ENCODE measurements at places on chromosomes 5 and 9.

- peaks cover 1% of the 10 kb centered on the region for H3K4me1 ChIP-seq
- H3K4me3 ChIP-seq, result no peak overlapping the region
- no peaks in the 10 kb centered on the region for H3K27me3 ChIP-seq
These were observed 20.9 kb upstream of the ARHGAP26 start for GRCh38 chr5:142749321-142749720.

GRCh38 chr5:137752905-137753690, 1.1 kb downstream of the HNRNPA0 start:
- H3K27me3 ChIP-seq, result no peaks in the 10 kb centered on the region
- DNase-seq, result peak; percentile 9
- peak overlapping the region; percentile 93 for H3K4me3 ChIP-seq
- peaks cover 9% of the 10 kb centered on the region for H3K4me1 ChIP-seq
- H3K27ac ChIP-seq, result peak overlapping the region; percentile 100

GRCh38 chr5:33981408-33982162, 2.9 kb downstream of the SLC45A2 start:
- DNase-seq, result no peak
- H3K4me3 ChIP-seq, result no peak overlapping the region
- H3K4me1 ChIP-seq, result no peaks in the 10 kb centered on the region

DNA sequence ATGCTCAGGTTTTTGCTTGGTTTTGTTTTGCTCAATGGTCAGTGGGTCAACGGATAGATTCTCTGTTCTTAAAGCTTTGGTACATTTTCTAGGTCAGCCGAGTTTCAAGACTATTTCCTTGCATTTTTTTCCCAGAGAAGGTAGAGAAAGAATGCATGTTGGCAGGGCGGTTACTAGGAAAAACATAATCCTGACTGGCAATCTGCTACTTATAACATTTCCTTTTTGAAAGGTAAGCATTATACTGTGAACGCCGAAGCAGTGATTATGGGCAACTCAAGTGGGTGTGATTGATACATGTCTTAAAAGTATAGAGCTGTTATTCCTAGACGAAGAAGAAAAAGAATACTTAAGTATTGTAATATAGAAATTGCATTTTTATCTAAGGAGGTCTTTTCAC, 273.2 kb downstream of the MAST4 start:
- peaks cover 14% of the 10 kb centered on the region for H3K27me3 ChIP-seq
- H3K36me3 ChIP-seq, result no peaks in the 10 kb centered on the region
- no peak overlapping the region for H3K4me3 ChIP-seq

DNA sequence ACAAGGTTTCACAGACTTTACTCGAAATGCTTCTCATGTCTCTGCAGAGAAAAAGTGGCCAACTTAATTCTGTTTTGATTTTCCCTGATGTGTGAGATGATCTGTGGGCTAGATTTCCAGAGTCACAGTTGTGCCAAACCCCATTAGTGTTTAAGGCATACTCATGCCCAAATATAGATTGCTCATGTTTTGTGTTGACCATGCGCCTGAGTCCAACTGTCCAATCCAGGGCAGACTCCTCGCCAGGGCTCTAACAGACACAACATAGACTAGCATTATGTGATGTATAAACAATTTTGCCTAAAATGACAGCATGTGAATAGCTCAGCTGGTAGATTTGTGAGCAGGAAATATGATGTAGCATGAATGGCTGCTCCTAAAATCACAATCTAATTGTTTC, 128.1 kb downstream of the PRDM6 start:
- H3K4me1 ChIP-seq, result no peaks in the 10 kb centered on the region
- H3K4me3 ChIP-seq, result no peak overlapping the region
- DNase-seq, result no peak
- no peaks in the 10 kb centered on the region for H3K36me3 ChIP-seq
- H3K27ac ChIP-seq, result no peak overlapping the region

DNA sequence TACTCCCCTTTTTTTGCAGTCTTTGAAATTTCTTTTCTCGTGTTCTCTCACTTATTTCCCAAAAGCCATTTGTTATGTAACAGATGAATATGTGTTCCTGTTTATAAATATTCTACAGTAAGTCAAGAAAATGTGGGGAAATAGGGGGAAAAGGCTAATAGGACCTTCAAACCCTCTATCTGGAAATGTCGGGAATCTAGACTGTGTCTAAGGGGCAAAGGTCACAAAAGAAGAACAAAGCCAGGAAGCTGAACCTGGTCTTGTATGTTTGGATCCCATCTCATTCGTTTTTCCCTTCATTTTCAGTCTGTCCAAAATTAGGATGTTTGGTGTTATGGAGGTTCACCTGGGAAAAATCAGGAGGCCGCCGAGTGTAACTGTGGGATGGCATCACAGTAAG, 490.3 kb downstream of the NR2F1-AS1 start:
- no peak for DNase-seq
- no peaks in the 10 kb centered on the region for H3K27me3 ChIP-seq
- H3K36me3 ChIP-seq, result no peaks in the 10 kb centered on the region
- no peak overlapping the region for H3K27ac ChIP-seq

DNA sequence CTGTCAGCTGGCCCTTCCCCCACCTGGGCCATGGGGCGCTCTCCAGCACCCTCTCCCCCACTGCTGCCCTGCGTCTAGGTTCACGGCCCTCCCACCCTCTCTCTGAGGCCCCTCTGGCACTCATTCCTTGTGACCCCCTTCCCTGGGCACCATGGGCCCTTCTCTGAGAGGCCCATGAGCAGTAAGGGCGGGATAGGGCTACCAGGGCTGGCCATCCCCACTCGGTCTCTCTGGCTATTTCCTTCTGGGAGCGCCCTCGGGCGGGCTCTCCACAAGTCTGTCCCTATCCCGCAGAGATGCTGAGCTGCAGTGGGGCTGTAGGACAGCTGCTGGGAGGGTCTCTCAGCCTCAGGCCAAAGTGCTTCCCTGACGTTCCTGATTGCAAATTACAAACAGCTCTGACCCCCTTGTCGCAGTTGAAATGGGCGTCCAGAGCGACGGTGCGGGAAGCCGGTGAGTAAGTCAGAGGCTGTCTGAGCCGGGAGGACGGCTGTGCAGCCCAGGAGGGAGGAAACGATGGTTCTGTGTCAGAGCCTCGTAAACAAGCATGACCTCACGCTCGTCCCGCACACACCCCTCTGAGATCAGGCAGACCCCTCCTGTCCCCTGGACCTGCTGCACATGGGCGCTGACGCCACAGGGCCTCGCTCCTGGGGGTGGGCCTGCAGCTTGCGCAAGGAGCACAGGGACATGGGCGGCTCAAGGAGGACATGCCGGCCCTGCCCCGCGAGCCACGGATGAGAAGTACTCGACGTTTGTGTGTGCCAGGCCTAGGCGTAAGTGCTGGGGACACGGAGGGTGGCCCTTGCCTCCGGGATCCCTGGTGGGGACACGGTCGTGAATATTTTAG, 36.3 kb upstream of the GFPT2 start:
- H3K27ac ChIP-seq, result no peak overlapping the region
- H3K4me3 ChIP-seq, result no peak overlapping the region
- no peaks in the 10 kb centered on the region for H3K4me1 ChIP-seq
- no peak for DNase-seq
- H3K27me3 ChIP-seq, result peaks cover 8% of the 10 kb centered on the region

GRCh38 chr9:130043654-130044623, 950 bp upstream of the FNBP1 start:
- no peak for DNase-seq
- peaks cover 32% of the 10 kb centered on the region for H3K36me3 ChIP-seq
- H3K27ac ChIP-seq, result peak overlapping the region; percentile 97
- no peaks in the 10 kb centered on the region for H3K27me3 ChIP-seq

GRCh38 chr9:103990311-103990710, 103.8 kb upstream of the SMC2 start:
- no peaks in the 10 kb centered on the region for H3K27me3 ChIP-seq
- H3K4me3 ChIP-seq, result no peak overlapping the region
- no peaks in the 10 kb centered on the region for H3K4me1 ChIP-seq
- no peak for DNase-seq
- no peak overlapping the region for H3K27ac ChIP-seq

DNA sequence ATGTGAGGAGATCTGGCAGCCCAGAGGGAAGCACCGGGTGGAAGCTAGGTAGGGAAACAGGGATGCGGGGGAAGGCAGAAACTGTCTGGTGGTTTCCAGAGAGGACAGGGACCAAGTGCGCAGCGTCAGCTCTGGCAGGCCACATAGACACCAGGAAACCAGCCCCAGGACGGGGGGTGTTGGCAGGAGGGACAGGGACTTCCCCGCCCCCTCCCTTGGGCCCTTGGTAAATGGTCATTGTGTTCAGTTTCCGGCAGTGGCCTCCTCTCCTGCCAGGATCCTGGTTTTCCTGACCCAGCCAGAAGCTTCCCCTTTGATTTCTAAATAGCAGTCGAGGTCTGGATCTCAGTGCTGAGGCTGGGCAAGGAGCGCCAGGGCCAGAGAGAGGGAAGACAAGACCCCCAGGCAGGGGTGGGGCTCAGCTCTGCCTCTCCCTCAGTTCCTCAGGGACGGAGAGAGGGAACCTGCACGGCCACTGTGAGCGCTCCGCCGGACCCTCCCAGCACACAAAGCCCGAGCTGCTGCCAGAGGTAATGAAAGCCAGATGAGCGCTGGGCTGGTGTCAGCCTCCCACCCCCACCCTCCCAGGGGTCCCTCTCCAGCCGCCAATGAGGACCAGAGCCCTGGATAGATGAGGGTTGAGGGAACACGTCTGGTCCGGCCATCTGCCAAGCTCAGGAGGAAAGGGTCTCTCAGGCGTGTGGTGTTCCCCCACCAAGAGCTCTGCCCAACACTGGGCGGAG, 1.8 kb downstream of the RALGDS start:
- H3K36me3 ChIP-seq, result peaks cover 8% of the 10 kb centered on the region
- no peaks in the 10 kb centered on the region for H3K27me3 ChIP-seq
- peak overlapping the region; percentile 33 for H3K27ac ChIP-seq
- H3K4me3 ChIP-seq, result peak overlapping the region; percentile 81

DNA sequence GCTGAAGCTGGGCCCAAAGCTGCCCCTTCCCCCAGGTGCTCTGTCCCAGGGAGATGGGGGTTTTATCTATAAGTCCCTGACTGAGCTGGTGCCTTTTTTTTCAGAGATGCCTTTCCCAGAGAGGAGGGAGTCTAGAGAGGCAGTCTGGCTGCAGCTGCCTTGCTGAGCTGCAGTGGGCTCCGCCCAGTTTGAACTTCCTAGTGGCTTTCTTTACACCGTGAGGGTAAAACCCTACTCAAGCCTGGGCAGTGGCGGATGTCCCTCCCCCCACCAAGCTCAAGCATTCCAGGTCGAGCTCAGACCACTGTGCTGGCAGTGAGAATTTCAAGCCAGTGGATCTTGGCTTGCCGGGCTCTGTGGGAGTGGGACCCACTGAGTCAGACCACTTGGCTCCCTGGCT, 41.3 kb downstream of the CAVIN4 start:
- peaks cover 3% of the 10 kb centered on the region for H3K36me3 ChIP-seq
- no peaks in the 10 kb centered on the region for H3K4me1 ChIP-seq
- no peak for DNase-seq

DNA sequence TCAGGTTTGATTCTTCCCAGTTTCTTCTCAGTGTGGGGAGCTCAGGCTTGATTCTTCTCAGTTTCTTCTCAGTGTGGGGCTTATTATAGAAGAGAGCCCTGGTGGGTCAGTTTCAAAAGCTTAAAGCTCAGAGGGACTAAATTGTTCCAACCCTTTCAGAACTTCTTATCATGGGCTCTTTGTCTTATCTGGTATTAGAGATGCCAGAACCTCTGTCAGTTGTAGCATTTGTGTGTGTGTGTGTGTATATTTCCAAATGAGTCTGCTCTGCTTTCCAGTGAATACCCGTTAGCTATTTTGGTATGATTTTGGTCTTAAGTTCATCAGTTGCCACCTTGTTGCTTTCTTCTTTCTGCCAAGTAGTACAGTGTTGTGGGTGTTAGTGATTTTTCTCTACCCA, 21.8 kb downstream of the TMEM38B start:
- H3K4me3 ChIP-seq, result no peak overlapping the region
- H3K27me3 ChIP-seq, result no peaks in the 10 kb centered on the region

GRCh38 chr5:43041110-43041668, 1.1 kb upstream of the ANXA2R start:
- no peaks in the 10 kb centered on the region for H3K36me3 ChIP-seq
- DNase-seq, result no peak
- H3K27me3 ChIP-seq, result no peaks in the 10 kb centered on the region
- peak overlapping the region; percentile 99 for H3K27ac ChIP-seq
- peak overlapping the region; percentile 96 for H3K4me3 ChIP-seq

DNA sequence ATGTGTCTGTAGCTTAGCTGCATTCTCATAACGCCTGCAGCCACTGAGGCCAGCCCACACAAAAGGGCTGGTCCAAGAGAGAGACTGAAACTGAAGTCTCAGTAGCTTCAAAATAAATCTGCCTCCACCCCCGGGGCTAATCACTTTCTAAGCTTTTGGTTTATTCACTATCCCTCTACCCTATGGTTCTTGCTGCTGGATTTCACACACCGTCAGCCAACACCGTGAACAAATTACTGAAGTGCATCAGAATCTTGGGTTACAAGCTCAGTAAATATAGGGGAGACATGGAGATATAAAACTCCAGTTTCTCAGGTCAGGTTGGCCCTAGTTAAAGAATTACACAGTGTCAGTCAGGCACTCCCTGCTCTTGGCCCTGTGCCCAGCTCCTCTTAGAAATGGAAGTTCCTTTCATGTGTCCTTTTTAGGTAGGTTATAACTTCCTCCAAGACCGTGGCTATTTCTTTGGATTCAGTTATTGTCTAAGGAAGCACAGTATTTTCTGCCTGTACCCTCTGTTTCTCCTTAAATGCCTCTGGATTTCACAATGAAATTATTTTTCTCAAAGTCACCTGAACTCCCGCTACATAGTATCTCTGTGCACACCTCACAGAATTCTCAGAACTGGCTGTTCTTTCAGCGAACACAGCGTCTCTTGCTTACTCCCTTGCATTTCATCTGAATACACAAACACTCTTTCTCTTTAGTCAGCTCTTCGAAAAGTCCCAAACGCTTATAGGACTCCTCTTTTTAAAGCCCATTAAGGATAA, 112.5 kb downstream of the FAM174A start:
- H3K27ac ChIP-seq, result no peak overlapping the region
- H3K4me1 ChIP-seq, result no peaks in the 10 kb centered on the region
- H3K4me3 ChIP-seq, result no peak overlapping the region
- no peaks in the 10 kb centered on the region for H3K27me3 ChIP-seq

GRCh38 chr9:129285979-129286772, 108.1 kb upstream of the IER5L start:
- no peak for DNase-seq
- no peaks in the 10 kb centered on the region for H3K36me3 ChIP-seq
- H3K4me3 ChIP-seq, result no peak overlapping the region
- H3K4me1 ChIP-seq, result peaks cover 6% of the 10 kb centered on the region
- no peak overlapping the region for H3K27ac ChIP-seq
- peaks cover 24% of the 10 kb centered on the region for H3K27me3 ChIP-seq

GRCh38 chr5:172229904-172230303, 35.9 kb downstream of the EFCAB9 start:
- no peak for DNase-seq
- no peaks in the 10 kb centered on the region for H3K27me3 ChIP-seq
- H3K4me3 ChIP-seq, result no peak overlapping the region
- peaks cover 33% of the 10 kb centered on the region for H3K36me3 ChIP-seq
- H3K27ac ChIP-seq, result no peak overlapping the region
- peaks cover 16% of the 10 kb centered on the region for H3K4me1 ChIP-seq
